ENCODE measurements at places on chromosomes 6 and 20.

- DNase-seq, result no peak
Observed at GRCh38 chr20:25356271-25356933, 34.2 kb downstream of the ABHD12 start.

- no peak for DNase-seq
Observed at GRCh38 chr6:158764183-158764849, 54.9 kb downstream of the EZR start.

GRCh38 chr20:24472426-24472825, 3.0 kb downstream of the SYNDIG1 start:
- no peak for DNase-seq

DNA sequence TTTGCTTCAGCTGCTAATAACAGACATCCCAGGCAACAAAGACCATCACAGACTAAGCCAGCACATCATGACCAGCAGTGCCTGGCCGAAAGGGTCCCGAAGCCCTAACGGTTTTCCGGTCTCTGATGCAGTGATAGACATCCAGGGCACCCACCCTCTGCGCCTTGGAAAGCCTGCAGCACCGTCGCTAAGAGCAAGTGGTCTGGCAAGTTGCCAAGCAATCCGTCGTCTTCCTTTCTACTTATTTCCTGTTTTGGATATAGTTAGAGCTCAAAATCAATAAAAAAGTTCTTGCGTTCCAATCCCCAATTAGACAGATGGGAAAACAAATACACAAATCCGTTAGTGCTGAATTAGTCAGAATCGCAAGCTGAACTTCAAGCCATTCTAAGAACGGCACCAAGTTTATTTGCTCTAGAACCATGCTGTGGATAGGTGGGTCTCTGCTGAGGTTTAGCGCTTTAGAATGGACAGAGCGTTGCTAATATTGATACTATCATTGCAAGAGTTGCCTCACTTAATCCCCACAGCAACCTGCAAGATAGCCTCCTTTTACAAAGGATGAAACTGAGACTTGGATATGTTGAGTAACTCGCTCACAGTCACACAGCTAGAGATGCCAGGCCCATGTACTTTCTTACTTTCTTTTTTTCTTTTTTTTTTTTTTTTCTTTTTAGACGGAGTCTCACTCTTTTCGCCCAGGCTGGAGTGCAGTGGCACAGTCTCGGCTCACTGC, 163.3 kb upstream of the SNX9 start:
- DNase-seq, result no peak

GRCh38 chr6:4259391-4259790, 124.0 kb upstream of the ECI2 start:
- DNase-seq, result no peak

- DNase-seq, result no peak
Observed at GRCh38 chr6:116221067-116221466, 32.8 kb downstream of the TSPYL4 start.

DNA sequence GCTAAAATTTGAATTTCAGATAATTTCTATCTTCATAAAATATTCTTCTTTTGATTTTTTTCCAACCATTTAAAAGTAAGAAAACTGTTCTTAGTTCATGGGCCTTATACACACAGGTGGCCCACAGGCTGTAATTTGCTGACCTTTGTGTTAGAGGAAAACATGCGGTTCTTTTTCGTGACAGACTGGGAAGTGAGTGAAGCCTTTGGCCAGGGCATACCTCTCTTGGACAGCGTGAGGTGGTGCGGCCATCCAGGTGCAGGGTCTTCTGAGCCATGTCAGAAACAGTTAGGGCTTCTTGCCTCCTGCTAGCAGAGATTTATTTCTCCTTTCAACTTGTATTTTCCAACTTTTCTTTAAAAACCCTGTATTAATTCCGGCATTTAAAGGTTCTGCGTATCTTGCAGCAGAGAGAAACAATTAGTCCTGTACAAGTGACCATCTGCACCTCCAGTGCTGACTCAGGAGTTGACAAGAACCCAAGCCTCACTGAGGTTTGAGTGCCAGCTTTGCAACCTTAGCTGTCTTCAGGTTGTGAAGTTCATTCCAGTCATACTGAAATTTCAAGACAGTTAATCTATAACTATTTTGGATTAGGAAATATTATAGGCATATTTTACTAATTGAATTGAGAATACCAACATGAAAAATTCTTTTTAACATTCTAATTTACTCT, 177.8 kb downstream of the LY86 start:
- DNase-seq, result no peak

DNA sequence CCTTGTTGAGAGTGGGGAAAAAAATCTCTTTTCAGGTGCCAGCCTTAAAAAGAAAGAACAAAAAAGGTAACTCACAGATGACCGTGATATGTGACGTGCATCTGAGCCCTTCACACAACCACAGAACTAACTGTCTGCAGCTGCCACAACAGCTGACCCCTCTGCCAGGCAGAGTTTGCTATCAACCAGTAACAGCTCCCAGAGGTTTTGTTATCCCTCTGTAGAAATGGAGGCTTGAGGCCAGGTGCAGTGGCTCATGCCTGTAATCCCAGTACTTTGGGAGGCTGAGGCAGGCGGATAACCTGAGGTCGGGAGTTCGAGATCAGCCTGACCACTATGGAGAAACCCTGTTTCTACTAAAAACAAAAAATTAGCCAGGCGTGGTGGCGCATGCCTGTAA, 42.8 kb downstream of the SLC52A3 start:
- no peak for DNase-seq

- DNase-seq, result no peak
Observed at GRCh38 chr6:20997143-20997769, 463.0 kb downstream of the CDKAL1 start.

- no peak for DNase-seq
Observed at GRCh38 chr20:41040855-41041254, 12.2 kb downstream of the TOP1 start.

- no peak for DNase-seq
Observed at GRCh38 chr6:39599973-39600372, 125.2 kb downstream of the KIF6 start.

GRCh38 chr6:79173378-79173777, 61.1 kb downstream of the HMGN3 start:
- no peak for DNase-seq

All from activated CD4-positive, alpha-beta T cell treated with anti-CD3 and anti-CD28 coated beads for 48 hours (primary cell).